ENCODE measurements at places on chromosomes 5 and 9.

DNA sequence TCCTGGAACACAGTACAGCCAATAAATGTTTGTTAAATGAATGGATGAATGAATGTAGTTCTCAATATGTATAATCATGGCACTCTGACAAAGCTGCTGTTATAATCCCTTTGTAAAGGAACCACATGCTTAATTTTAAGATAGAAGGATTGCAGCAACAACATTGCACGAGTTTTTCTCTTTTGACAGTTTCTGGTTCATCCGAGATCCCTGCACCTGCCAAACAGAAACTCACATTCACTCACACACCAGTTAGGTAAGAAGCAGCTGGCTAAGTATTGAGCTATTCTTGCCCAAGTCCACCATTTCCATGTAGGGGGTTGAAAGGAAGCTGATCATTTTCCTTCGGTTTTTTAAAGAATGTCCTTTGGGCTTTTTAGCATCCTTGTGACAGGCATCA lies 133.7 kb upstream of the MAP1B start:
- no peak for DNase-seq

DNA sequence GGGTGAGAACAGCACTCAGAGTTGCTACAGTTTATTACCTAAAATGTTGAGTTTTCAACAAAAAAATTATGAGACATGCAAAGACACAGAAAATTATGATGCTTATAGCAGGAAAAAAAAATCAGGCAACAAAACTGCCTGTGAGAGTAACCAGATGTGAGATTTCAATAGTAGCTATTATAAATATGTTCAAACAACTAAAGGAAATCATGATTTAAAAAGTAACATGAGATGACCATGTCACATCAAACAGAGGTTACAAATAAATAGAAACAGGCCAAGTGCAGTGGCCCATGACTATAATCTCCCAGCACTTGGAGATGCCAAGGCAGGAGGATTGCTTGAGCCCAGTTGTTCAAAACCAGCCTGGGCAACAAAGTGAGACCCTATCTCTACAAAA lies 12.1 kb upstream of the RIMOC1 start:
- no peak for DNase-seq

GRCh38 chr9:95641586-95641985 lies 124.8 kb upstream of the PTCH1 start:
- DNase-seq: no peak

- DNase-seq: no peak
Observed at GRCh38 chr9:133801739-133802138, 63.6 kb upstream of the SARDH start.

GRCh38 chr5:3376611-3377010 lies 219.0 kb upstream of the IRX1 start:
- no peak for DNase-seq

- peak; percentile 22 for DNase-seq
Observed at GRCh38 chr5:141692919-141693725, 11.1 kb upstream of the ARAP3 start.

GRCh38 chr5:109916481-109917153 lies 226.9 kb downstream of the MAN2A1 start:
- no peak for DNase-seq

Data from activated CD8-positive, alpha-beta memory T cell treated with anti-CD3 and anti-CD28 coated beads for 1 hour (primary cell).